ENCODE measurements at places on chromosomes 3 and 15. TPM values are rescaled to one million over a fixed set of nuclear protein-coding genes. Genes with fewer than 3 reads are reported as not detected.

CIDEC gene
- polyA plus RNA-seq: not detected

ARGFX gene
- polyA plus RNA-seq: not detected

MAGI1 gene
- 32.7 TPM for polyA plus RNA-seq

TMEM62 gene
- polyA plus RNA-seq: 18.1 TPM

ITIH1 gene
- polyA plus RNA-seq: not detected

ZWILCH gene
- 34.2 TPM for polyA plus RNA-seq

NISCH gene
- polyA plus RNA-seq: 130 TPM

FOXB1 gene
- not detected for polyA plus RNA-seq

ADGRG7 gene
- not detected for polyA plus RNA-seq

LRRN1 gene
- 23.4 TPM for polyA plus RNA-seq

SRGAP3 gene
- polyA plus RNA-seq: 19.5 TPM

LRRC34 gene
- 18.1 TPM for polyA plus RNA-seq

MESP2 gene
- polyA plus RNA-seq: 0.45 TPM

ZDHHC3 gene
- 93.8 TPM for polyA plus RNA-seq

ZXDC gene
- polyA plus RNA-seq: 43.0 TPM

HDC gene
- polyA plus RNA-seq: 0.96 TPM

PDZRN3 gene
- polyA plus RNA-seq: 48.5 TPM

PPP1R14D gene
- polyA plus RNA-seq: 0.62 TPM

SNTN gene
- polyA plus RNA-seq: not detected

FEZF2 gene
- polyA plus RNA-seq: not detected

ECE2 gene
- not detected for polyA plus RNA-seq

SAMMSON gene
- polyA plus RNA-seq: not detected

GP9 gene
- polyA plus RNA-seq: 0.47 TPM

RBP2 gene
- polyA plus RNA-seq: 0.75 TPM

MEGF11 gene
- polyA plus RNA-seq: 3.9 TPM

SCG5 gene
- polyA plus RNA-seq: 18.2 TPM

TICRR gene
- polyA plus RNA-seq: 17.9 TPM

CPEB1 gene
- polyA plus RNA-seq: 2.2 TPM

AGTR1 gene
- 19.2 TPM for polyA plus RNA-seq

Data from left kidney (tissue), 8 donors.